Nasal cavity respiratory epithelium epithelial cell of viscerocranial mucosa (primary cell): ENCODE measurements at places on chromosomes 7 and 10. TPM values are rescaled to one million over a fixed set of nuclear protein-coding genes. Genes with fewer than 3 reads are reported as not detected.

Gene TMEM254
- 13.0 and 20.7 TPM in 2 replicates for total RNA-seq

Gene CYP26A1
- not detected in 2 replicates for total RNA-seq

Gene FEZF1
- total RNA-seq = under 0.01 TPM in 1 of 2 replicates, not detected in the other

Gene GPR146
- 0.68 and 1.2 TPM in 2 replicates for total RNA-seq

Gene SERPINE1
- 18.5 and 176 TPM in 2 replicates for total RNA-seq
